H9 (cell line): ENCODE measurements at places on chromosomes 12 and 14.

DNA sequence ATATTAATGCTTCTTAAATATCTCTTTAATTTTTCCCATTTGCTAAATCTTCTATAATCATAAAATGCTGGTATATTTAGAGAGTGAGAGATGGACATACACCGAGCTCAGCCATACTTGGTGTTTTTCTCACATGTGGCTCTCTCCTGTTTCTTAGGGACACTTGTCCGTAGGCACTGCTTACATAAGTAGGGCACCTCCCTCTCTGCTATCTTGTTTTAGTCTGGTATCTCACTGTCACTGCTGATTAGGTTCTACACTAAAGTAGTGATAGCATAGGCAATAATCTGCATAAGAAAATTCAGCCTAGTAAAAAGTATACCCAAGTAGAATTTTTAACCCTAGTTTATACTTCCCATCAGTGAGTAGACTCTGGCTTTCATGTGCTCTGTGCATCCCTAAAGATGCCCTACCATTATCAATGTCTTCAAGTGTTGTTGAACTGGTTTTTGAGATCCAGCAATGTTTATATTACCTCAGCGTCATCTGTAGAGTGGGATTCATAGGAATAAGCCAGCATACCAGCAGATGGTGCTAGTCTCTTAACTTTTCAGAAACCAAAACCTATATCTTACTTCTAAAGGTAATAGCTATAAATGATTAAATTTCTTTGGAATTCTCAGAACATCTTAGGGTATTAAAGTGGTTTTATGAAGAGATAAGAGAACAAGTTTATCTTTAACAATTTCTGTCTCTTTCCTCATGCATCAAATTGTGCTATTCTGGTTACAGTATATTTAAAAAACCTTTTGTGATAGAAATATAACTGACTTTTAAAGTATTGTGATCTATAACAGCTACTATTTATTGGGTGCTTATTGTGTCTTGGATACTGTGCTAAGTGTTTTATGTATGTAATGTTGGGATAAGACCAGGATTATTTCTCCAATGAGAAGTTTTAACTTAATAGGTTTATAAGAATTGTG, 32.9 kb downstream of the ARID2 start:
- DNase-seq: no peak
- H3K4me3 ChIP-seq: no peak overlapping the region
- no peaks in the 10 kb centered on the region for H3K4me1 ChIP-seq
- no peaks in the 10 kb centered on the region for H3K27me3 ChIP-seq

DNA sequence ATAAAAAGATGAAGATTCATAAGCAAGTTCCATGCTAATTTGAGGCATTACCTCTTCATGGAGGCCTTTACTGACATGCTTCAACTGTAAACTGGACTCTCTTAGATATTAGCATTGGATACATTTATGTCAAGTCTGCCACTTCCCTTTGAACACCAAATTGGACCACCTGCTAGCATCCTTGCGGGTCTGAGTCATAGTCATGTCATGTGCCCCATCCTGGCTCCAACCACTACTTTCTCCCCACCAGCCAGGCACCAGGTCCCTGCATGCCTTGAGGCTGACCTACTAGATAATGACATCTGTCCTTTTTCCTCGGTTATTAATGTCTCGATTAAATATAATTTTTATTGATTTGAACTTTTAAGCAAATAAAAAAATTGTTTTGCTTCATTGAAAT, 32.9 kb upstream of the EEA1 start:
- H3K36me3 ChIP-seq: peaks cover 5% of the 10 kb centered on the region; the same call in 1 of the 3 replicates
- no peaks in the 10 kb centered on the region for H3K4me1 ChIP-seq
- peaks cover 2% of the 10 kb centered on the region; the same call in 1 of the 2 replicates for H3K27me3 ChIP-seq
- no peak for DNase-seq
- no peak overlapping the region for H3K4me3 ChIP-seq
- no peak overlapping the region for H3K27ac ChIP-seq

DNA sequence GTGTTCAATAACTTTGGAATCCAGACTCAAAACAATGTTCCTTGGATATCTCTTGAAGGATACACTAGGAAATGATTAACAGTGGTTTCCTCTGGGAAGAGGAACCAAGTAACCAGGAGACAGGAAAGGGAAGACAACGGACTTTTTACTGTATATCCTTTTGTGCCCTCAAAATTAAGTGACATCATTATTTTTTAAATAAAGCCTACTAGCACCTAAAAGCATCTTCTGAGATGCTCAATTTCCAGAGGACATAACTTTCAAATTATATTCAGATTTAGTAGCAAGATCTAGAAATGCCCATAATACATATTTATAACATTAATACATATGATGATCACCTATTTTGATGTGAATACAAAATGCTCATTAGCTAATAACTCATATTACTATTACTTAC, 6.5 kb downstream of the HECTD1 start:
- no peaks in the 10 kb centered on the region for H3K27me3 ChIP-seq
- no peaks in the 10 kb centered on the region; the same call in 1 of the 2 replicates for H3K4me1 ChIP-seq
- peaks cover 46% of the 10 kb centered on the region for H3K36me3 ChIP-seq
- no peak for DNase-seq
- no peak overlapping the region for H3K27ac ChIP-seq

GRCh38 chr12:72072592-72073212, 134.1 kb downstream of the TPH2 start:
- no peaks in the 10 kb centered on the region for H3K27me3 ChIP-seq
- H3K4me1 ChIP-seq: no peaks in the 10 kb centered on the region
- H3K36me3 ChIP-seq: peaks cover 18% of the 10 kb centered on the region
- H3K4me3 ChIP-seq: no peak overlapping the region
- DNase-seq: no peak

GRCh38 chr12:92336641-92337040, 191.0 kb upstream of the BTG1 start:
- DNase-seq: no peak
- H3K4me3 ChIP-seq: no peak overlapping the region
- no peaks in the 10 kb centered on the region for H3K4me1 ChIP-seq
- H3K27me3 ChIP-seq: no peaks in the 10 kb centered on the region
- H3K27ac ChIP-seq: no peak overlapping the region
- no peaks in the 10 kb centered on the region for H3K36me3 ChIP-seq

- H3K4me1 ChIP-seq: peaks cover 11% of the 10 kb centered on the region
- H3K4me3 ChIP-seq: no peak overlapping the region
- no peak overlapping the region for H3K27ac ChIP-seq
Measured at GRCh38 chr12:4148418-4149056, 125.0 kb upstream of the CCND2 start.
